ENCODE measurements at places on chromosomes 7 and 10. TPM values are rescaled to one million over a fixed set of nuclear protein-coding genes. Genes with fewer than 3 reads are reported as not detected.

The FGL2 gene
- 0.55 TPM for total RNA-seq

GRCh38 chr7:1587738-1588137, 17.9 kb upstream of the PSMG3 start:
- no peak for DNase-seq

DNA sequence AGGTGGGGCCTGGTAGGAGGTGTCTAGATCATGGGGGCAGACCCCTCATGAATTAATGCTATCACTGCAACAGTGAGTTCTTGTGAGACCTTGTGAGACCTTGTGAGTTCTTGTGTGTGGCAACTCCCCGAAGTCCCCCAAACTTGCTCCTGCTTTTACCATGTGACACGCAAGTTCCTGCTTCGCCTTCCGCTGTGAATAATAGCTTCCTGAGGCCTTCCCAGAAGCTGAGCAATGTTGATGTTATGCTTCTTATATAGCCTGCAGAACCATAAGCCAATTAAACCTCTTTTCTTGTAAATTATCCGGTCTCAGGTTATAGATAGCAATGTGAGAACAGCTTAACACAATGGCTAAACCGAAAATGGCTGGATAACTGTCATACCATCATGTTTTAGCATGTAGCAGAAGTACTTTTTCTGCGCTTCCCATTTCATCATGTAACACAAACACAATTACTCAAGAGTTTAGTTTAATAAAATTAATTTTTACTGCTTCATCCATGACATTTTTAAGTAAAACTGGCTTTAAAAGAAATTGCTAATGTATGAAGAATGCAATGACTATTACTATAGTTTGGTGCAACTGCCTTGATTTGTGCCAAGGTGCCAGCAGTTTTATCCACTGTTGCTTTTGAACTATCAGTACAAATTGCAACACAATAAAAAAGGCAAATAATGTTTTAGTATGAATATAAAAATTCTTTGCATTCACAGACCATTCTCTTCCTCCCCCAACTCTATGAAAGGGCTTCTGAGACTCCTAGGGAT, 87.7 kb upstream of the TMEM168 start:
- DNase-seq, result no peak

- DNase-seq, result no peak
Measured at GRCh38 chr7:149821191-149822148, 16.7 kb upstream of the ZNF862 start.

DNA sequence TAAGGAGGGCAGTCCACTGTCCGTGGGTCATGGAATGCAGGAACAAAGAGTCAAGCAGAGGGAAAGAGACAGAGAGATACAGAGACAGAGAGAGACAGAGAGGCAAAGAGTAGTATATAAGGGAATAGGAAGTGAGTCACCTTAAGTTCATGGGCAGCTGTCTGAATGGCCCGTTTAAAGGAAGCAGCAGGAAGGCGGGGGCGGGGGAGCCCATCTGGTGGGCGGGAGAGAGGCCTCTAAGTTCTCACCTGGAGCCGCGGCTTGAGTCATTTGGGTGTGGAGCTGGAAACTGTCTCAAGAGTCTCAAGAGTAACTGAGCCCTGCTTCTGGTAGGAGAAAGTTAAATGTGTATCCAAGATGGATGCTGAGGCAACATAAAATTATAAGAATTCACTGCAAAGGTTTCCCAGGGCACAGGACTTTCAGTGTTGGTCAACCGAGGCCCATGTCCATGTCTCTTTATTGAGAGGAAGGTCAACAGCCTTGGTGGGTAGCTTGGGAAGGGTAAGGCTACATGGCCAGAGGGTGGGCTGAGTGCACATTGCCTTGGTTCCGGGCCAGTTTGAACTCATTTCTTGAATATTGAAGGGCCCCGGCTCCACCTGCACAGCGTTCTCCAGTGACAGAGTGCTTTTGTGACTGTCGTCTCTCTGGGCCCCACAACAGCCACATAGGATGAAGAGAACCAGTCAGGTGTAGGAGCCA, 85.5 kb upstream of the CACUL1 start:
- DNase-seq, result peak; percentile 93

The SH2D4B gene
- not detected for total RNA-seq

DNA sequence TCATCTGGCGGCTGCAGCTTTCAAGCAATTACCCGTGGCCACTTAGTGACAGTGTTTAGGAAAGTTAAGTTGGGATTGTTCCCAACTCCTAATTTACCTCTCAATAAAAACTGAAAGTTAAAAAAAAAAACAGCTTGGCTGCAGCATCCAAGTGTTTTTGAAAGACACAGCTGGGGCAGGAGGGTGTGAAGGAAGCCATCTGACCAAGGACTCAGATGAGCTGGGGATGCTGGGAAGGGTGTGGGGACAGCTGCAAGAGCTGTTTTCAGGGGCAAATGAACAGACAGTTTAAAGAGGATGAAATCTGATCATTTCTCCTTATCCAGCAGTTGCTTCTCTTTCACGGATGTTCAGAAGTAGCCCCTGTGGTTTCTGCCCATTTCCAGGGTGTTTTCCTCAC, 129.2 kb upstream of the CDCA7L start:
- DNase-seq, result no peak

DNA sequence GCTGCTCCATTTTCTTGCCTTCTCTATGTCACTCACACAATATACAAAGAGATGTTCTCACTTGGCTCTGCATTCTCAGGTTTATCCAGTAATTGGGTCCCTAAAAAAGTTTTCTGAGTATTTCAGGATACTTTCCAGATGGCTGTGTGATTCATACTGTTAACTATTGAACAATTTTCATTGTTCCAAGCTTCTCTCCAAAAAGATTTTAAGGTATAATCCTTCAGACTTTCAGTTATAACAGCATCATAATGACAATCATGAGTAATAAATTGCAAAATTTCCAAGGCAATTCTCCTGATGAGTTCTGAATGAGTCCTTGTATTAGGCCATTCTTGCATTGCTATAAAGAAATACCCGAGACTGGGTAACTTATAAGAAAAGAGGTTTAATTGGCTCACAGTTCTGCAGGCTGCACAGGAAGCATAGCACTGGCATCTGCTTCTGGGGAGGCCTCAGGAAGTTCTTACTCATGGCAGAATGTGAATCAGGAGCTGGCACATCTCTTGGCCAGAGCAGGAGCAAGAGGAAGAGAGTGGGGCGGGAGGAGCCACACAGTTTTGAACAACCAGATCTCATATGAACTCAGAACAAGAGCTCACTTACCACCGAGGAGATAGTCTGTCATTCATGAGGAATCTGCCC, 148.1 kb downstream of the SLC16A9 start:
- no peak for DNase-seq

DNA sequence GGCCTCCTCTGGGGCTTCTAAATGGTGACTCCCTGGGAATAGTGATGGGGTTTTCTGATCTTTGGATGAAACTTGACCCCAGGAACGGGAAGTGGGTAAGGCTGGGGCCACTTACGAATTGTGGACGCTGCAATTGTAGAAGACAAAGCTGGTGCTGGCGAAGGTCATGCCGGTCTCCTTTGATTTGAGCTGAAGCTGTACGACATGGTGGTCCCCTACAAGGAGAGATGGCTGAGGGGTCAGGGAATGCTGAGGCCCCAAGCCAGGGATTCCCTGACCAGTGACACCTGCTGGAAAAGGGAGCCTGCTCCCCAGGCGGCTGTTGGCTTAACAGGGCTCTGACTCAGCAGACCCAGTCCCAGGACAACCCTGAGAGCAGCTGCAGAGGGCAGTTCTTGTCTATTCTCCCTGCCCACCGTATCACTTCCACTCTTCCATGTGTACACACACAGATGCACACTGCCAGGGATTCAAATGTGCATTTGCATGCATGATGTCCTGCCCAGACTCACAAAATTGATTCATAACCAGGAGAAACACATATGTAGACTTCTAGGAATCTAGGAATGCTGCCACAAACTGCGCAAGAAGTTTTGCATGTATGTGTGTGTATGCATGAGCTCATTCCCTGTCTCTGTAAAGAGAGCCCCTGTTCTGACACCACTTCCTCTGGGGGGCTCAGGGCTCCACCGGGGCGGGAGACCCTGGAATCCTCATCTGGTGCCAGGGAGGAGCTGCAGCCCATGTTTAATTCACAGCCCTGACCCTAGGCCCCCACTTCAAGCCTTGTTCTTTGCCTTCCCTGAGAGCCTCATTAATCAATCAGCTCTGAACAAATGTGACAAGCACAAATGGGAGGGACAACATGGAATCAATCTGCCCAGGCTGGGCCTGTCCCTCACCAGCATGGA, 350.0 kb downstream of the PLXNA4 start:
- no peak for DNase-seq

The LIPN gene
- total RNA-seq, result not detected

The PRR15 gene
- not detected for total RNA-seq

GRCh38 chr10:7239312-7239985, 171.4 kb downstream of the SFMBT2 start:
- peak; percentile 62 for DNase-seq

The SFTPA2 gene
- total RNA-seq, result not detected

The PIP gene
- not detected for total RNA-seq

The UTF1 gene
- not detected for total RNA-seq

- DNase-seq, result peak; percentile 33
Measured at GRCh38 chr10:85995791-85996190, 370.8 kb downstream of the GRID1 start.

The MYO1G gene
- total RNA-seq, result 436 TPM

DNA sequence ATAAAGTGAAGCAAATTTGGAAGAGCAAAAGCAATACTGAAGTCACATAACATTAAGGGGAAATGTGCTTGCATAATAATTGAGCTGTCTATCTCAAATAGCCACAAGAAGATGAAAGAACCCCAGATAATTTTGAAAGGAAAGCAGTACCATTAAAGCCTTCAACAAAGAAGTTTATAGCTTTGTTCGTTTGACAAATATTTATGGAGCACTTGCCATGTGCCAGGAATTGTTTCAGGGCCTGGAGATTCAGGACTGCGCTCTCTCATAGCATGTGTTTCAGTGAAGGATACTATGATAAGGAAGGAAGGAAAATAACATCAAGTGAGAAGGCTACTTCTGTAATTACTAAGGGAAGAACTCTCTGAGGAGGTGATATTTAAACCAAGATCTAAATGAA, 212.3 kb upstream of the CSTF2T start:
- DNase-seq, result no peak

The LOXL4 gene
- total RNA-seq, result not detected

The ATE1 gene
- total RNA-seq, result 19.4 TPM

DNA sequence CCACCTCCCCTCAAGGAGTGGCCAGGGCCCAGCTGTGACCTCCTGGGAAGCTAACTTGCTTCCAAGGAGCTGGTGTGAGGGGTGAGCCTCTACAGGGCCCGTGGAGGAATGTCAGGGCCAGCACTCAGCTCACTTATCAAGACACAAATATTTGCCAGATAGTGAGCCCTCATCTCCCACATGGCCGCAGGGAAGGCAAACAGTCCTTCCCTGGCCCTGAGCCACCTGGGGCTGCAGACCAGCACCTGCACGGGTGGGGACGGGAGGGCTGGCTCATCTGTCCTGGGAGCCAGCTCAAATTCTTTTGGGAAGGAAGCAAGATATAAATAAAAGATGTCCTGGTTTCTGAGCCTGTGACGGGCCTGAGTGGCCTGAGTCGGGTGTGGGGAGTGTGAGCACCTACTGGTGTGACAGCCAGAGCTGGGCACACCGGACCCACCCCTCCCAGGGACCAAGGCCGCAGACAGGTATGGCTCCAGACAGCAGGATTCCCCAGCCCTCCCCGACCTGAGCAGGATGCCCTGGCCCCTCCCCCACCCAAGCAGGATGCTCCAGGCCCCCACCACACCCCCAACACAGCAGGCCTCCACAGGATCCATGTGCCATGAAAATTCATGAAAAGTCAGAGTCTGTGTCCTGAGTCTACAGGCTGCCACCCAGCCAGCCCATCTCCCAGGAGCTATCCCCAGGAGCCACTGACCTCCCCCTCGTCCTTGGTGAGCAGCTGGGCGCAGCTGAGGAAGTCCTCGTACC, 148.0 kb downstream of the MAPK8 start:
- DNase-seq, result peak; percentile 5

The TMEM130 gene
- total RNA-seq, result not detected

The FAM25G gene
- not detected for total RNA-seq

DNA sequence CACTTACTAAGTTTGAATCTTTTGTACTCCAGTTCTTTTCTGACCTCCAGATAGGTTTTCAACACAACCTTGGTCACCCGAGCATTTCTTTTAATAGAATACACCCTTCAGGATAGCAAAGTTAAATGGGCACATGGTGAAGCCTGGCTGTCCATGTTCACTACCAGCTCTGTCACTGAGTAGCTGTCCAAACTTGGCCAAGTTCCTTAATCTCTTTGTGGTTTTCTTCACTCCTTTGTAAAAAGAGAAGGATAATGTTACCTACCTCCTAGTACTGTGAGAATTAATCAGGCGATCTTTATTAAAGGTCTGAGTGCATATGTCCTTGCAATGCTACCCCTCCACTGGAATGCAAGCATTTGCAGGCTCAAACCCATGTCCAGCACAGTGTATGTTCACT, 128.1 kb upstream of the PTPRZ1 start:
- DNase-seq, result no peak

DNA sequence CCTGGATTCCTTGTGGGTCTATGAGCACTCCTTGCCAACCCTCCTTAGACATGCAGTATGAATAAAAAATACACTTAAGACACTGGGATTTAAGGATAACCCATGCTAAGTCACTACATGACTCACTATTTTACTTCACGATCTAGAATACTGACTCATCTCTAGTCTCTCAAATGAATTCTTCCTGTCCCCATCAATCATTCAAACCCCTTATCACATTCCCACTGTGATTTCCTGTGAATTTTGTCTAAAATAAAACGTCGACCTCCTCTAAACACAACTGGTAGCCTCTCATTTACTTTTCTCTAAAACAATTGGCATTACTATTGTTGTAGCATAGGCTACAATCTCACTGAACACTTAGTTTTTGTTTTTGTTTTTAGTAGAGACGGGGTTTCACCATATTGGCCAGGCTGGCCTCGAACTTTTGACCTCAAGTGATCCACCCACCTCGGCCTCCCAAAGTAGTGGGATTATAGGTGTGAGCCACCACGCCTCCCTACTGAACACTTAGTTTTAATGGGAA, 3.9 kb upstream of the IQUB start:
- no peak for DNase-seq
